Lung (tissue), 17 donors: ENCODE measurements at places on chromosomes 6 and 20. TPM values are rescaled to one million over a fixed set of nuclear protein-coding genes. Genes with fewer than 3 reads are reported as not detected.
A peak's percentile ranks its signal among the peaks of the same experiment; 100 is the strongest.

The DEF6 gene
- total RNA-seq: 22.1 TPM

The MYCT1 gene
- total RNA-seq: 17.2 TPM

The GINS1 gene
- total RNA-seq: 3.1 TPM

- no peak for DNase-seq
Measured at GRCh38 chr6:122033564-122034181, 365.8 kb upstream of the HSF2 start.

- no peak for DNase-seq
Measured at GRCh38 chr20:57475388-57476083, 49.4 kb downstream of the CTCFL start.

DNA sequence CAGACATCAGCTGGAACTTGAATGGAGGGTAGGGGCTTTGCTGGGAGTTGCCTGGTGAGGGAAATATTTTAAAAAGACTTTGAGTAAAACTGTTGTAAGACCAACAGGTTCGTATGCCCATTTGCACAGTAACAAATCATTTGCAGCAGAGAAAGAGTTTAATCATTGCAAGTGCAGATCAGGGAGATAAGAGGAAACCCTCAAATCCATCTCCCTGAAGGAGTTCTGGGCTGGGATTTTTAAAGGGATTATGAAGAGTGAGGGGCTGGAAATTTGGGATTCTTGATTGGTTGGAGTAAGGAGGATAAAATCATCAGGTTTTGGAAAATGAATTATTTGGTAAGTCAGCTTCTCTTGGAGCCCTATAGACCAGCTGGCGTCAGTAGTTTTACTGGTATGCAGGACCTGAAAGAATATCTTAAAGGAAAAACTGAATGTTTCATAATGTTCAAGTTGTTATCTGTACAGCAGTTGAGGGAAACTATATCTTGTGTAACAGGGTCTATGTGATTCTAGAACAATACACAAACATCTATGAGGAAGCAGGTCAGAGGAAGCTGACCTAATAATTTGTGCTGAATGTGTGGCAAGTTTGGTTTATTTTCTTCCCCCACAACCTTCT lies 295.5 kb downstream of the PLCB1 start:
- DNase-seq: no peak

DNA sequence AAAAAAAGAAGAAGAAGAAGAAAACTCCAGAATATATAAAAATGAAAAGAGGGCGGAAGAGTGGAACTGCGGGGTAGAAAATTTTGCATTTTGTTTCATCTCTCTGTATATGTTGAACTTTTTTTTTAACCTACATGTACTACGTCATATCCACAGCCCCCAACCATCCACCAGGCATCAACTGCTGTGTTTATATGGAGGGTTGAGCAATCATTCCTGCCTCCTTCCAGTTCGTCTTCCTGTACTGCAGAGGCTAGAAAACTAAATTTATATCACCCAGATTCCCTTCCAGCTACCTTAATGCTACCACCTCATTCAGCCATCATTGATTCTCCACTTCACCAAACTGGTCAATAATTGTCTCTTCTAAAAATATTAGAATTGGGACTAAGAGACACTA lies 9.5 kb upstream of the SIGLEC1 start:
- DNase-seq: no peak

GRCh38 chr6:163386329-163386908 lies 28.1 kb upstream of the QKI start:
- DNase-seq: no peak

DNA sequence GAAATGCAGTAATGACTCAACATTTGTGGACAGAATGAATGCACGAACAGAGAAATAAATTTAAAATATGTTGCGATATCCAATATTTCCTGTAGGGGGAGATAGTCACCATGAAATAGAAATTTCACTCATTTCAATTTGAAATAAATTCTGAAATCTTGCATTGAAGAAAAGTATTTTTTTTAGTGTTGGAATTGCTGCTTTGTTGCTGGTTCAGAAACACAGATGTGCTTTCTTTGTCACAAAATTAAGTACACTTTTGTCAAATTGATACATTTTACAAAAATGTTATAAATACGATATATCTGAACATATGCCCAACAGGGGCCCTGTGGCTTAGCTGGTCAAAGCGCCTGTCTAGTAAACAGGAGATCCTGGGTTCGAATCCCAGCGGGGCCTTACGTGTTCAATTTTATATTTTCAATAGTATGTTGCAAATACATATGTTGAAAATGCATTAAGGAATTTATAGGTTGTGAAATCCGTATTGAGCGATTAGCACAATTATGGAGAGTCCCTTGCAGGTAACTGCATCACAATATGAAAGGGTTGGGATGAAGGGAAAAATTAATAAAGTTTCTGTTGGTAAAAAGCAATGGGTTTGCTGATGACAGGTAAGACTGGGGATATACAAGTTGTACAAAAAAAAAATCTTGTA lies 85.4 kb upstream of the PRSS16 start:
- peak; percentile 68 for DNase-seq

GRCh38 chr6:53359843-53360092 lies 11.0 kb upstream of the ELOVL5 start:
- DNase-seq: no peak

The ZFP64 gene
- total RNA-seq: 11.5 TPM

GRCh38 chr6:29633534-29633905 lies 537 bp upstream of the GABBR1 start:
- DNase-seq: no peak

- peak; percentile 45 for DNase-seq
Measured at GRCh38 chr6:159090530-159091480, 46.0 kb upstream of the TAGAP start.

GRCh38 chr20:23782366-23782983 lies 31.7 kb upstream of the CST1 start:
- no peak for DNase-seq

DNA sequence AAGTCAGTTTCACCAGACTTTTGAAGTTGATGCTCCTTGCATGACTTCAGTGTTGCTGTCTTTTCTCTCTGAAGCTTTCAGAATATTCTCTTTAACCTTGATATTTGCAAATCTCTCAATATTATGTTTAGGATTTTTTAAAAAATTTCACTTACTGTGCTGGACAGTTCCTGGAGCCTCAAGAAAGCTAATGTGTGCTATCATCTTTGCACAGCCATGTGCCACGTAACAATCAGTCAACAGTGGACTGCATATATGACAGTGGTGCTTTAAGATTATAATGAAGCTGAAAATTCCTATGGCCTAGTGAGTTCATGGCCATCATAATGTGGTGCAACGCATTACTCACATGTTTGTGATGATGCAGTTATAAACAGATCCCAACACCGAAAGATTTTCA lies 59.1 kb upstream of the OGFRL1 start:
- DNase-seq: no peak

- no peak for DNase-seq
Measured at GRCh38 chr20:45017857-45018256, 51.5 kb downstream of the STK4 start.

DNA sequence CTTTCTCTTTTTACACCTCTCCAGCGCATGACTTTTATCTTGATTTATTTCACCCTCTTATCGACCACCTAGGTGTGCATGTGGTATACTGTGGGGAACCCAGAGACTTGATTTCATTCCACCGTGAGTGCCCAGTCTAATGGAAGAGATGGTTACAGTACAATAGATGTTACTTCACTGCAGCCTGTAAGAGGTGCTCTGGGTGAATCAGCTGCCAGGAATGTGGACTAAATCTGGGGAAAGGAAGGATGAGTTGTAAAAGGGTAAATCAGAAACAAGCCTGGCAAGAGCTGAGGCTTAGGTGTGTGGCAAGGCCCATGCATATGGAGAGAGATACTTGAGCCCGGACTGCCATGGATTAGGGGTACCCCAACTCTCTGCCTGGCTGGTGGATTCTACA lies 7.4 kb downstream of the STK35 start:
- no peak for DNase-seq

- DNase-seq: peak; percentile 73
Measured at GRCh38 chr20:62020935-62021701, 44.6 kb downstream of the TAF4 start.

The LSM14B gene
- 41.7 TPM for total RNA-seq

DNA sequence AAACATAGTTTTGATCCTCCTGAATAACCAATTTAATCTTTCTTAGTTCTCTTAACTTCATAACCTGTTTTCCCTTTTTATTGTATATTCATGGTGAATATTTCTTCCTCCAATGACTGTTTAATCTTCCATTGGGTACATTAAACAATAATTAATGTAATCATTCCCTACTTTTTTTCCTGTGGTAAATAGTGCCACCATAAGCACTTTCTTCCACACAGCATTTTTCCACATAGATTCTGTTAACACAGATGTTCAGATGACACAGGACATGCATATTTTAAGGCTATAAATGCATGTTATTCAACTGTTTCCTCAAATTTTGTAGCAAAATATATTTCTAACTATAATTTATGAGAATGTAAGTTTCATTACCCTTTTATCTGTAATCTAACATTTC lies 61.9 kb downstream of the CYP39A1 start:
- no peak for DNase-seq

The ZNF165 gene
- 2.6 TPM for total RNA-seq

DNA sequence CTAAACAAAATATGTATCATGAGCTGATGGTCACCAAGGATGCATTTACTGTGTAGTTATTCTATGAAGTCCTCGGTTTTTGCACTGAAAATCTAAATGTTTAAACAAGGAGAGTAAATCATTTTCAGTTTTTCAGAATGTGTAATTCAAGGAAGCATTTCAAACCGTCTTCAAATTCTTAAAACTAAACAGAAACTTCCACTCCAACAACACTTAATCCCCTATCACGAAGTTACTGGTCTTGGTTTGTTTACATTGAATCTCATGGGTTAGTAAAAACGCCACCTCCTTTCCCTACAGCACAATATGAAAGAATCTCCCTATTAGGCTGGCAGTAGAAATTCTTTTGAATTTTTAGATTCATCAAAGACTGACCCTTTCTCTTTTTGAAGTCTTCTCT lies 192.9 kb downstream of the AIG1 start:
- DNase-seq: peak; percentile 94

DNA sequence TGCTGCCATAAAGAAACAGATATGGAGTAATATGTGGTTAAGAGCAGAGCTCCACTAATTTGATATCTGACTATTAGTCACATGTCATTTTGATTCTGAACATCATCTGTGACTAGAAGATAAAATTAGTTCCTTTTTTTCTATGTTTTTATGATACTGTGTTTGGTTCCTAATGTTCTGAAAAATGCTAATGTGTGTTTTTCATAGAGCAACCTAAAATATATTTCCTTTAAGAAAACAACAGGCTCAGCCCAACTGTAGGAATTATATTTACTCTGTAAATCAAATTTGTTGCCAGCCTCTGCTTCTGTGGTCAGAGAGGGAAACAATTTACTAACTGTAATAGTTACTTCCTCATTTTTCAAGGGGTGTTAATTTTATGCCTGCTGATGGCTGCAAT lies 33.3 kb upstream of the TXLNB start:
- no peak for DNase-seq

- DNase-seq: no peak
Measured at GRCh38 chr20:36367907-36368799, 62.0 kb downstream of the DLGAP4 start.

- DNase-seq: no peak
Measured at GRCh38 chr6:14795451-14795850, 450.4 kb upstream of the JARID2 start.

- no peak for DNase-seq
Measured at GRCh38 chr6:19841181-19841580, 4.0 kb downstream of the ID4 start.

The LAMA4 gene
- 261 TPM for total RNA-seq

DNA sequence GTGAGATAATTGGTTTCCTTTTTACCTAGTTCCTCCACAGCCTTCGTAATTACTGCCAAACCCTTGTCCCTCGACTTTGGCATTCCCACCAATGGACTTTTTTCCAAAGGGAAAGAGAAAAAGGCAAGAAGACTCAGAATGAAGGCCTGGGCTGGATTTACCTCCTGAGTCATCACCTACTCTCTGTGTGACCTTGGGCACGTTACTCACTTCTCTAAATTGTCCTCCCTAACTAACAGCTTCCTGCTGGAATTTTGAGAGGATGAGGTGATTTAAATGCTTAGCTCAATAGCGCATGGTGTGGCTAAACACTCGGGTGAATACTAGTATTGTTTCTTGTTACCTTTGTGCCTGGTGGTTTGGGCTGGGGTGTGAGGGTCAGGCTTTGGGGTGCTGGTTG lies 146.6 kb downstream of the DHX35 start:
- DNase-seq: no peak

- no peak for DNase-seq
Measured at GRCh38 chr20:3797592-3798372, 1.7 kb downstream of the CDC25B start.

GRCh38 chr6:90790058-90790457 lies 203.2 kb upstream of the MAP3K7 start:
- no peak for DNase-seq

The CALHM5 gene
- 3.0 TPM for total RNA-seq

The GPLD1 gene
- total RNA-seq: 3.8 TPM

The ROMO1 gene
- 176 TPM for total RNA-seq

DNA sequence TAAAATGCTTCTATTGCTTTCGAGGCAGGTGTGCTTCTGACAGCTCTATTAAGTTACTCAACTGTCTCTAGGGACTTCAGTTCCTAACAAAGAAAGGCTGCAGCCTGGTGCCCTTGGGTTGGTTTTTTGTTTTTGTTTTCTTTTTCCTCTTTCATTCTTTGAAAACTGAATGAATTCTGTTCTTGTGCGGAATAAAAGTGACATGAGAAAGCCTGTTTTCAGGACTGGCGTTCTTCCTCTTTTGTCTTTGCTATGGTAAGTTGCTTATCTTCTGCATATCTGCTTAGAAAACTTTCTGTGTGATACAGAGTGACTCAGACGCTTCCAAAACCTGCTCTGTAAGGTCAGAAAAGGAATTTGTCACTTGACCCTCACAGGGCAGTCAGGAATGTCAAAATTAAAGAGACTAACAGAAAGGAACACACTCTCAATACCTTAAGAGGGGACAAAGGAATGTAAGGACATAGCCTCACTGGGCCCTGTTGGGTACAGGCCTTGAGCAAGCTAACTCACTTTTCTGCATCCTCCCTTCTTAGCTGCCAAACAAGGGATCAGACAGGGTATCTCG lies 56.2 kb upstream of the NHSL1 start:
- peak; percentile 49 for DNase-seq

DNA sequence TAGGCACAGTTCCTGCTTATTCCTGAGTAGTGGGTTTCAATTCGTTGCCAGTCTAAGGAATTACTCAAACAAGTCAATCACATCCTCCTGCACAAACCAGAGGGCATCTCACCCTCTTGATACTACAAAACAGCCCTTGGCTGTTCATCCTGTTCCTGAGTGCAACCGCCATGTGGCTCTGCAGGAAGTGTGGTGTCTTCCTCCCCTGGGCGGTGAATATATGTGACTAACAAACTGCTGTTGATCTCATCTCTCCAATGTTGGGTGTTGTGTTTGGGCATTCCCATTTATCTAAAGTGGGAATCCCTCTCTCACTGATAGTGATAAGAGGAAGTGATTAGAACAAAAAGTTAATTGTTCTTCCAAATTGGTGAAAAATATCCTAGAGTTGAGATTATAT lies 163.0 kb downstream of the TBX18 start:
- no peak for DNase-seq
